ENCODE measurements at places on chromosomes 12 and 14.

GRCh38 chr14:39998854-39999253 is 566.6 kb upstream of the FBXO33 start:
- DNase-seq, result no peak

GRCh38 chr12:2959505-2960389 is 550 bp downstream of the TEAD4 start:
- no peak for DNase-seq

- DNase-seq, result no peak
Observed at GRCh38 chr12:105289114-105289904, 41.2 kb upstream of the C12orf75 start.

DNA sequence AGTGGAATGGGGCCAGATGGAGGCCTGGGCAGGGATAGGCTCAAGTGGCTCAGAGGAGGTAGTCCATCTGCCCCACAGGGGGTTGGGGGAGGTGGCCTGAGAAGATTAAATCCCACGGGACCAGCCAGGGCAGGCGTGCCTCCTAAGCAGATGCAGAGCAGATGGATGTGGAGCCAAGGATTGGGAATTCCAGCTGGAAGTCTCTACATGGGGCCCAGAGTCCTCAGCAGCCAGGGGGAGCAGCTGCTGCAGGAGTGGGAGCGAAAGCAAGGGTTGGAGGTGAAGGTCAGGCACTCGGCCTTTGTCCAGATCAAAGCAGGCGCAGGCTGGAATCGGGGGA is 42.4 kb upstream of the VRK1 start:
- no peak for DNase-seq
